ENCODE measurements at places on chromosomes 12 and 14.

DNA sequence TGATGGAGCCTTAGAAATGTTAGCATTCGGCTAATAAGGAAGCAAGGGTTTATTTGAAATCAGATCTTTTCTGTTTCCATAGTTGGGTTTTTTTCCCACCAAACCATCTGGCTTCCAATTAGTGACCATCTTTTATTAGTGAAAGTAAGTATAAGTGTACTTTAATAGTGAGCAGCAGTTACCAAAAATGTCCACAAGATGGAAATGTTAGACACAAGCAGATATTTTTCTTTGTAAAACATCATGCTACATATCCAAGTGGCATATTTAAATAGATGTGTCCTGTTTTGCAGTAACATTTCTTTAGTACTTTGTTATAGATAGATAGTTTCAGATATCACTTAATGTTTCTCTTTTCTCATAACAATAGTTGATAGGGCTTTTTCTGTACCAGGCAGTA lies 28.8 kb downstream of the YEATS4 start:
- DNase-seq = no peak

DNA sequence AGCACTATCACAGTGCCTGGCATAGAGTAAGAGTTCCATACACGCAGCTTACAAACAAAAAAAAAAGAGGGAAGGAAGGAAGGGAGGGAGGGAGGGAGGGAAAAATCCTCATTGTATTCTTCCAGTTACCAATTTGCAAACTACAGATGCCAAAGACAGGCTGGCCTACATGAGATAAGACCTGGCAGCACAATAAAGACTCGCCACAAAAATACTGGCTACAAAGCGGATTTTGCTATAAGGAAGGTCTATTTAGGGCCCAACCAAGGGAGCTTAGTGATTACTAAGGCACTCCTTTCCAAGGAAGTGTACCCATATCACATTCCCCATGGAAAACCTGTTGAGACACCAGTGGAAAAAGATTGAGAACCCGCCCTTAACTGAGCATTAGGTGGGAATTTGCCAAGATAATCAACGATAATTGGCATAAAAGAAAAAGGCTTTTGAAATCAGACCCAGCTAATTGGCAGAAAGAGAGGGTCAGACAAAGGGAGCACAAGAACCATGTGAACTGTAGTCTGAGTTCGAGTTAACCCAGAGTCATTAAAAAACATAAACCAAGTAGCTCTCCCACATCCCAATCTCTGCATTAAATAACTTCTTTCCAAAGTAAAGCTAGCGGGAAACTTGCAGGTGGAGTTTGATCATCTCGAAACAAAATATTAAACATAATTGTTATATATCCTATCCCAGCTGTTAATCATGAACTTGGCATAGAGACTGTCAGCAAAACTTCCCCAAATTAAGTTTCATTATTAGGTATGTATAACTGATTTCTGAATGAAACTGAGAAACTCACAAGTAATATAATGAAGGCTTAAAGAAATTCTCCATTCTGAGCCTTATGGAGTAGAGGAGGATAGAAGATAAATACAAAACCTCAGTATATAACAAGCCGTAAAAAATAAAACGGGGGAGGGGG lies 50.1 kb downstream of the PHLDA1 start:
- no peak for DNase-seq

- no peak for DNase-seq
Observed at GRCh38 chr14:49975276-49975675, 82.4 kb downstream of the ARF6 start.

GRCh38 chr14:53032838-53033390 lies 82.1 kb upstream of the FERMT2 start:
- no peak for DNase-seq

DNA sequence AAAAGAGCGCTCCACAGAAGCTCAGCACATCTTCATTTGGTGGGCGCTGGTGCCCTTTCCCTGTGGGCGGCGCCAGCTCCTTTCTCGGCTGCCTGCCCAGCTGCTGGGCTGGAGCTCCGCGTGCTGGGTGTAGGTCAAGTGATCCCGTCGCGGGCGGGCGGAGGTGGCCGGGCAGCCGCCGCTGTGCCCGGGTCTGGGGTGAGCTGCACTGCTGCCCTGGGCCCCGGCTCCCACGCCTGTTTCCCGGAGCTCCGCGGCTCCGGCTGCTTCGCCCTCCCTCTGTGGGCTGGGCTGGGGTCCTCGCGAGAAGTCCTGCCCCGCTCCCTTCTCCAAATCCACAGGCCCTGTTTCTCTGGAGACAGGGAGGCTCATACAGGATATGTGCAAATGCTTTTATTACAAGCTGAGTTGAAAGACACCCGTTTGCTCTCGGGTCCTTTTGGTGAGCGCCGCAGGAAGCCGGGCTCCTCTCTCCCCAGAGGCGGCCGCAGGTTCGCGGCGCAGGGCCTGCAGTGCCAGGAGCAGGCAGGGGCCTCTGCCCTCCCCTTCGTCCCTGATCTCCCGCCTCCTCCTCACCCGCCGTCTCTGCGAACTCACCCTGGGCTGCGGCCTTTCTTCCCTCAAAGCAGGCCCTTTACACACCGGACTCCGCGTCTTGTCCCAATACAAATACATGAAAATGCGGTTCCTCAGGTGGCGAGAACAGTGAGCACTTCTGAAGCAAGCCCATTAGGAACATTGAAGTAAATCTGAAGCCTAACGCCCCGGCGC lies 67.8 kb upstream of the CAPRIN2 start:
- DNase-seq = peak; percentile 9

DNA sequence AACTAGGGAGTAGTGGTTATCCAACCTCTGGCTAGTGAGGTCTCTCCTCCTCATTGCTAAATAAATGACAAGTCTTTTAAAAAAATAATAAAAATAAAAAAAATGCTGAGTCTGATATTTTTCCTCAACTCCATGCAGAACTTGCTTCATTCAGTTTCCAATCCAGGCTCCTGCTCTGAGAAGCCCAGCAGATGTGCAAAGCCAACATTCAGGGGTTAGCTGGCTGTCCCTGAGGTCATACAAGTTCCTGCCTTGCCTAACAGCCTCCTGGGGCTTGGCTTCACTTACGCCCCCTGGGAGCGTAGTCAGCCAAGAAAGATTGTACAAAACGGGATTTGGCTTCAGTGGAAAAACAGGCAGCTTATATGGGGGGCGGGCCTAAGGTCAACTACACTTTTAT lies 23.3 kb downstream of the RTRAF start:
- DNase-seq = no peak

DNA sequence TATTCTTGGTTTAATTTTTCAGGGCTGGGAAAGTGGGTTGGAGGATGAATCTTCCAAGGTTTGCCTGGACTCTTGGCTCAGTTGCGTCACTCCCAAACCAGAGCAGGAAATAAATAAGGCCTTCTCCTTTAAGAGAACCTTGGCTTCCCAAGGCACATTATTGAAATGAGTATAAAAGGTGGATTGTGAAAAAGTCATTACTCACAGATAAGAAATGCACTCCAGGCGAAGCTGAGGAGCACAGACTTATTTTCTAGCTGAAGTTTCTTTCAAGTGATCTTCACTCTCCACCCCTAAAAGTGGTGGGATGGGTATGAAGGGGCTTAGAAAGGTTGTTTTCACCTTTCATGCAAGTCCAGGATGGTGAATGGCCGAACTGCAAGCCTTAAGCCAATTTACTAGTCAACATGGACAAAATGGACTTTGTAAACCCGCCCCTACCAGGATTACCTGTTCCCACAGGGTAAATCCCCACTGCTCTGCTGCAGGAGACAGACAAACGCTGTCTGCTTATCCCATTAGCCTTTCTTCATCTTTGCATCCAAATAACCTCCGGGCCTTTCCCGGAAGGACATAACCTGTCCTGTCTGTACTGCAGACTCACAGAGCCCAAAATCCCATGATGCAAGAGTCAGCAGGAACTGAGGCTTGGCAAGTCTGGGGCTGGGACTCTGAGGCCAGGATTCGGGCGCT lies 207.6 kb downstream of the BCL11B start:
- no peak for DNase-seq

- no peak for DNase-seq
Observed at GRCh38 chr14:100629098-100629497, 41.9 kb upstream of the BEGAIN start.

DNA sequence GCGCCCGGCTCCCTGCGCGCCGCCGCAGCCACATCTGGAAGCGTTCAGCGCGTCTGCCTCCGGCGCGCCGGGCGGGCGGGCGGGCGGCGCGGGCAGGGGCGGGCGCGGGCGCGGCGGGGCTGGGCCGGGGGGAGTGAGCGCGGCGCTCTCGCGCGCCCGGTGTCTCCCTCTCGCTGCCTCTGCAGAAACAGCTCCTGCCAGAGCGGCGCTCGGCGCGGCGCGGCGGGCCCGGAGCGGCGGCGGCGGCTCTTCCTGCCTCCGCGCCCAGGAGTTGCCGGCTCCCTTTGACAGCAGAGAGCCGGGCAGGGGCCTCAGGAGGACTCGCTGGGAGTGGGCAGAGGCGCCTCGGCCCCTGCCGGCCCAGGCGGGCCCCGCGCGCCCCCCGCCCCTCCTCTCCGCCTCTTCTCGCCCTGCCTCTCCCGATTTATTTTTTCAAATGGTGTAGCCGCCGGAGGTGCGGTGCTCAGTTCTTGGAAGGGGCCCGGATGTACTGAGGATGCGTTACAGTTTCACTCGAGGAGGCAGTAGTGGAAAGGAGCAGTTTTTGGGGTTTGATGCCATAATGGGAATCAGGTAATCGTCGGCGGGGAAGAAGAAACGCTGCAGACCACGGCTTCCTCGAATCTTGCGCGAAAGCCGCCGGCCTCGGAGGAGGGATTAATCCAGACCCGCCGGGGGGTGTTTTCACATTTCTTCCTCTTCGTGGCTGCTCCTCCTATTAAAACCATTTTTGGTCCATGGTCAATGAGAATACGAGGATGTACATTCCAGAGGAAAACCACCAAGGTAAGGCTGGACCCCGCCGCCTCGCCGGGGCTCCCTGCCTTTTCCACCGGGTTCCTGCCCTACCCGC lies at the start of gene CACNA1C:
Gene CACNA1C (plus strand): TSS at position 162 of the 853 bp plus-strand sequence. CDS start 576 bp downstream, at position 738.
- DNase-seq = no peak

DNA sequence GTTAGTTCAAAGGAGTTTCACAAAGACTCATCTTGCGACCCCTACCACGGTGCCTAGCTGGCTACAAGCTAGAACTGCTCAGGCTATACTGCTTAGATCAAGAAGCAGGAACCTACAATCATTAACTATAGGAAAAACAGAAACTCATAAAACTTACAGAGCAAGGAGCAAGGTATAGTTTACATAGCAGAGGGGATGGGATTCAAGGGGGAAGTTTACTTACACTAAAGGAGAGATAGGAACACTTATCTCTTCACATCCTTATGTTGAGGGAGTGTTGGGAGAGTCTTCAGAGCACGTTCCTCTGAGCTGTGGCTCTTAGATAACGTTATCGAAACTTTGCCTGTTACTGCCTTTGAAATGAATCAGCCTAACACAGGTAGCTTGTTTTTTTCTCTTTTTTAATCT lies 58.1 kb downstream of the FSCB start:
- no peak for DNase-seq

DNA sequence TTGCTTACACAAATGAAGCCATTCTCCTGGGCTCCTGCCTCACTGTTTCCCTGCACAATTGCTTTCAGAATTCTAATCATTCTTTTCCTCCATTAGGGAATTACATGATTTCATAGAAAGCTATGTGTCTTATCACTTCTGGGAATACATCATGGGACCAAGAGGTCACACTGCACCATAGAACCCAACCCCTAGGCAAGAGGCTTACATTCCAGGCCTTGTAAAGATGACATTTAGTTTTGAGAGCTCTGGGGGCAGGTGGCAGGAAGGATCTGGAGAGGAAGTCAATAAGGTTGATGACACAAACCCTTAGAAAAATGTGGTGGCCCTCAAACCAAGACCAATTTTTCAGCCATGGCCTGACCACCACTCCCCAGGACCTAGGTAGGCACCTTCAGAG lies 57.1 kb downstream of the NUAK1 start:
- no peak for DNase-seq

DNA sequence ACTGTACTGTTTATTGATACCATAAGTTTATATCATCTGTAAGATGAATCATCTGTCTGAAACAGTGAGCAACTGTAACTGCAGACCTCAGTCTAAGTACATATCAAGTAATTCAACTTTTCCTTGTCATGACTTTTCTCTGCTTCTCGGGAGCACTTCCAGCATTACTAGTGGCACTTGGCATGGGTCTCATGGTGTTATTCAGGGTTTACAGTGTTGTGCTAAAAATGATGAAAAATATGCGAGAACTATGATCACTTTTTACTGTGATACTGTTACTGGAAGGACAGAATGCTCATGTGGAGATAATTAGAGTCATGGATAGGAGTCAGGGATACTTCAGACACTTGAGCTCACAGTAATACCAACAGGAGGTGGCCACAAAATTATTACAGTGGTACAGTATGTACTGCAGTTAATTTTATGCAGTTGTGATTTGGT lies 8.3 kb downstream of the KTN1 start:
- no peak for DNase-seq
